CD4-positive, alpha-beta T cell treated with Interleukin-6 for 4 hours (primary cell): ENCODE measurements at places on chromosomes 3 and 15.

- DNase-seq: no peak
These were observed 50.0 kb downstream of the RAB7A start for GRCh38 chr3:128775906-128776542.

DNA sequence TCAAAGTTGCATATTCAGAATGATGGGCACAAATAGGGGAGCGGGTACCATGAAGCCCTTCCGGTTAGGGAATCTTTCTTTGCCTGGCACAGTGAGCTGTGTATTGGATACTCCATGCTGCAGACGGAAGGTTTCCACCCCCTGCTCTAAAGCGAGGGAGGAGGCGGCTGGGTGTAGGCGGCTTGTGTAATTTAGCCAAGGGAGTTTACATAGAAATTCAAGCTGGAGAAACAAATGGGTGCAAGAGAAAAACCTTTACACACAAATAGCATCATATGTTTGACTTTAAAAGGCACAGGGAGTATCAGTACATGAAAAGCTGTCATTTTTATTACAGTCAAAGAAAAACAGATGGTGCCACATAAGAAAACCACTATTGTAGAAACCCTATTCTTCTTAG, 59.3 kb upstream of the ADCY5 start:
- DNase-seq: no peak

GRCh38 chr15:78370013-78370412, 29.9 kb downstream of the CRABP1 start:
- no peak for DNase-seq

- DNase-seq: peak; percentile 65
These were observed 24.4 kb upstream of the FRMD4B start for GRCh38 chr3:69410301-69410700.

DNA sequence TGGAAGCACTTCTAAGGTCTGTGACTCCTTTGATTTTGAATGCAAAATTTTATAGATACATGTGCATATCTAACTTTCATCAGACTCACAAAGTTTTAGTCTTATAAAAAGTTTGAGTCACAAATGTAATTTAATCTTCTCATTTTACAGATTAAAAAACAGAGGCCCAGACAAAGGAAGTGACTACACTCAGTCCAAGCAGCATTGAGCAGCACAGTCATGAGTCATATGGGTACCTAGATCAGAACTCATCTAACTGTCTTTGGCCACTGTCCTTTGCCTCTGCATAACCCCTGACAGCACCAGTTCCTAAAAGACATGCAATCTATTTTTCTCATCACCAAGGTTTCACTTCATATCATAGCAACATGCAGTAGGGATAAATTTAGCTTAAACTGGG, 210.7 kb upstream of the KCNH8 start:
- DNase-seq: no peak
